ENCODE measurements at places on chromosomes 3 and 15.

DNA sequence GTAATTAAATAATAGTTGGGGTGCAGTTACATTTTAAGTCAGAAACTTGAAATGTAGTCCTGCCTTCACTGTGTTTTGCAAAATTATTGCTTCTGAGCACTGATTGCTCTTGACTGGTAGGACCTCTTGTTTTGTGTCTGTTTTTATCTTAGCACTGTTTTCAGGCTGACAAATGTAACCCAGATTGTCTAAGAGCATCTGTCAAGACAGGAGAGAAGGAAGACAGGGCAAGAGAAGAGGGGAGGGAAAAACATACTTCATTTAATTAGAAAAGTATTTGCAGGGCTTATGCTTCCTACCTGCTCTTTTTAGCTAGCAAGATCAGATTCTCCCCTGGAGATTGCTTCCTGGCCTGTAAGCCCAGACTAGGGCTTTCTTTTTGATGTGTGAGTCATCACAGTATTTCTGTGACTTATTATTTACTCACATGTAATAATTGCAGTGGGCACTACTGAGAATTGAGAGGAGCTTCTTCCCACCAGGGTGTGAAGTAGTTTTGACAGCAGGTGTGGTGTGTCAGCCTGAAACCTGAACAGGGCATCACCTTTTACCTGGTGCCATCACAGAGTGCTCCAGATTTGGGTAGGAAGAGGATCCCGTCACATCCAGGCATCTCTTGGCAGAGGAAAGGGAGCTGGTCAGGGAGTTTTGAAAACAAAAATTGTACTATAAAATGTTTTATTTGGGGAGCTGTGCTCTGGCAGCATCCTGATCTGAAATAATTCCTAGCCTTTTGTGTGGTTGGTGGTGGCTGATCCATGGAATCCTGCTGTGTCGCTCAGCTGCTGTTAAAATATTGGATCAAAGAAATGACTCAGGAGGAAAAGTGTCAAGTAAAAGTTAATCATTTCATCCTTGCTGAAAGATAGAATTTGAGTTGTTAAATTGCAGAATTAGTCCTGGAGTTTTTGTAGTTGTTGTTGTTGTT, 98.2 kb downstream of the TMEM108 start:
- no peak for DNase-seq

- no peak for DNase-seq
These were observed 178.0 kb downstream of the NSMCE3 start for GRCh38 chr15:29091666-29092065.

GRCh38 chr3:197023998-197024651, 5.5 kb downstream of the MELTF start:
- DNase-seq = no peak

GRCh38 chr3:19272296-19272695, 124.0 kb downstream of the KCNH8 start:
- DNase-seq = no peak

DNA sequence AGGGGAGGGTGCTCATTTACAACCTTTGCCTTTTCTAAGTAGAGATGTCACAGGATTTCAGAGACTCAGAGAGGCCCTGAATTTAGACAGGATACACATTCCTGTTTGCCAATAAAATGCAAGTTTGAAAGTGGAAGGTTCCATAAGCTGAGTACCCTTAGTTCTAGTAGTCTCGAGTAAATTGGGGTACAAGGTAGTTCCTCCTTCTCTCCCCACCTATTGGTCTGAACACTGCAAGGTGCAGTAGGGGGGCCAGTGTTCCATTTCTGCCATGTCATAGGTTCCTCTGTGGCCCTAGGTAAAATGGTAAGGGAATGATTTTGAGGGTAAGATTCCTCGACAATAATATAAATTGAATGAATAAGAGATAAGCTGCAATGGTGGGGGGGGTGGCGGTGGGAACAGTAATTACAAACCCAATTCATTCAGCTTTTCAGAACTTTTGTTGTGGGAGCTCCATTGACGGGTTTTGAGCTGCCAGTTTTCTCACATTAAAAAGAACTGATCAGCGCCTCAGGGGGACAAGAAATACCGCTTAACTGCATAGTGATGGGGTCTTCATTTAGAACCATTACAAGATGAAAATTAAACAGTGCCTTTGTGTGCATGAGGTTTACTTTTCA, 5.9 kb downstream of the SOX2 start:
- DNase-seq = no peak

- no peak for DNase-seq
These were observed 986.5 kb downstream of the ROBO2 start for GRCh38 chr3:78026318-78026828.

Data from stimulated activated CD8-positive, alpha-beta memory T cell treated with anti-CD3 and anti-CD28 coated beads, Interleukin-4, amount 100 ng/mL, for 1 hour (primary cell).